ENCODE measurements at places on chromosomes 2 and 18.

GRCh38 chr2:106156305-106157296 lies 37.5 kb downstream of the UXS1 start:
- no peak for DNase-seq

DNA sequence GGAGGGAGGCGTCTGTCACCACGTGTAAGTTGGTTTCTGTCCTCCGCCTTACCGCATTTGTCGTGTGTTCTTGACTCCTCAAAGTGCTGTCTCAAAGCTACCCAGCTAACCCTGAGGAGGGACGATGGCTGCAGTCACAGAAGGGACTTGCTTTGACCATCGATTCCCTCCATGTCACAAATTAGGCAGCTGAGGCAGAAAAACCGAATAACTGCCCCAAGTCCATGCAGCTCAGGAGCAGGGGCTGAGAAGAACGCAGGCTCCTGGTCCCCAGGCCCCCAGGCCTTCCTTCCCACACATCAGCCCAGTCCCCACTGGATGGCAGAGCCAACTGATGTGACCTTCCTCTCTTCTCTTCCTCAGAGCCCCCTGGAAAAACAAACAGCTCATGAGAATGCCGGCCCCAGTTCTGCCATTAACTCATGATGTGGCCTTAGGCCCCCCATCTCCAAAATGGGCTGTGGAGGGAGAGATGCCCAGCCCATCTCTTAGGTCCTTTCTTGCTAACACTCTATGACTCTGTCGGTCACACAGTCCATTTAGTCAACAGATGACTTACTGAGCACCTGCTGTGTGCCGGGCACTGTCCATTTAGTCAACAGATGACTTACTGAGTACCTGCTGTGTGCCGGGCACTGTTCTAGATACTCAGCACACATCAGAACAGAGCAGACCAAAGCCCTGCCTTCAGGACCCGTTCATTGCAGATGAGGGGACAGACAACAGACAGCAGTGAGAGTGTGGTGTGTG lies 19.6 kb downstream of the MTERF4 start:
- no peak for DNase-seq

GRCh38 chr2:23901966-23902846 lies 24.7 kb downstream of the ATAD2B start:
- no peak for DNase-seq

DNA sequence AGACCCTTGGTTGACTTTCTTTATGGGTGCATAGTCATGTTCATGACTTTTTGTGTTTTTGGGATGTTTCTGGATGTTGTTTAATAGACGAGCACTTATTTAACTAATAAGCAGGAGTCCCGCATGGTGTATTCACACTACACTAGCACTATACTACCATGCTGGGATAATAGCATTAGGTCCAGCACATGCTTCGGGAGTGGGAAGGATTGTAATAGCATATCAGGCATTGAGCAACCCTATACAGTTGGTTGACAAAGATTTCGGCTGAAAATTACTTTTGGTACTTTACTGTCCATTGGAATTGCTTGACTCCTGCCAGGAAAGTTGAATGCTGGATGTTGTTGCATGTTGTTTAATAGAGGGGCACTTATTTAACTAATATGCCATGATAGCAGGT lies 2.8 kb downstream of the SH3RF3 start:
- DNase-seq: no peak

DNA sequence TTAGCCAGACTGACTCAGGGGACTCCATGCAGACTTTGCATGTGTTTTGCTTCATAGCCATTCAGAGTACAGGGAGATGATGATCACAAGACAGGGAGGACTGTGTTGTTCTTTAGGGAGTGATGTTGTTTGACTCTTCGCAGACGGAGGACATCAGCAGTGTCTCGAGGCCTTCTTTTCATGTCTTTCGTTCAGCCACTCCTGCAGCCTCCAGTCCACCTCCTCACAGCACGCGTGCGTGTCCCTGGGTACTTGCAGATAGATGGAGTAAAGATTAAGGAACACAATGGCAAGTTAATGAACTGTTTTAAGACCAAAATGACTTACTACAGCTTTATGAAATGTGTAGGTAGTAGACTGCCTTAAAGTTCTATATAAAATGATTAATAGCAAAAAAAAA lies 114.7 kb downstream of the MAP4K4 start:
- no peak for DNase-seq

- DNase-seq: no peak
These were observed 91.8 kb upstream of the ST6GAL2 start for GRCh38 chr2:106977717-106978116.

DNA sequence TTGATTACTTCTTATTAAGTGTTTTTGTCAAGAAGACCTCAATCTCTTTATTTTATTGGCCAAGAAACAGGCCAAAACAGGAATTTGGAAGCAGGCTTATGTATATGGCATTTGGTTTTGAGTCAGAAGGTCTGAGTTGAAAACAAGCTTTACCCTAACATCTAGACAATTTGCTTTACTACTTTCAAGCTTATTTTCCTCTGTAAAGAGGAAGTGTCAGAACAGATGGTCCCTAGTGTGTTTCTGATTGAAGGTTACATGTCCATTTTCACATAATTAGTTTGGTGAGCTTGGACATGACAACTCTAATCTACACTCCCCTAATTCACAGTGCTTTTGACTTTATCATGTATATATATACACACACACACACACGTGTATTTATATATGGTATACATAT lies 19.8 kb upstream of the MAP4K4 start:
- DNase-seq: no peak

- no peak for DNase-seq
These were observed 32.2 kb downstream of the SH3YL1 start for GRCh38 chr2:231521-232185.

DNA sequence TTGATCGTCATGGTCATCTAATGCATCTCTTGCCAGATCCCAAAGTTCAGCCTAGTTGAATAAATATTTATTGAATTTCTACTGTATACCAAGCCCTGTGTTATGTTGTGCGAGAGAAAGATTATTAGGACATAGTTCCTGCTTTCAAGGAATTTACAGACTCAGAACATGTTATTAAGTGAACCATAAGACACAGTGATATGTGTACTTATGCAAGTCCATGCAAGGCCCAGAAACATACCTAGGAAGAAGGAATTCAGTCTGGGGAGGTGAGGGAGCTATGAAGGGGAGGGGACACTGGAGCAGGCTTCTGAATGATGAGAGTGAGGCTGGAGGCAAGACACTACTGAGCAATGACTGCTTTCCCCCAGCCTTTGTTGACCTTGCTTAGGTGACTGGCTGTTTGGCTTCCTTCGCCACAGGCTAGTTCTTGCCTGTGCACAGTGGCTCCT lies 81.4 kb downstream of the ACAA2 start:
- no peak for DNase-seq

DNA sequence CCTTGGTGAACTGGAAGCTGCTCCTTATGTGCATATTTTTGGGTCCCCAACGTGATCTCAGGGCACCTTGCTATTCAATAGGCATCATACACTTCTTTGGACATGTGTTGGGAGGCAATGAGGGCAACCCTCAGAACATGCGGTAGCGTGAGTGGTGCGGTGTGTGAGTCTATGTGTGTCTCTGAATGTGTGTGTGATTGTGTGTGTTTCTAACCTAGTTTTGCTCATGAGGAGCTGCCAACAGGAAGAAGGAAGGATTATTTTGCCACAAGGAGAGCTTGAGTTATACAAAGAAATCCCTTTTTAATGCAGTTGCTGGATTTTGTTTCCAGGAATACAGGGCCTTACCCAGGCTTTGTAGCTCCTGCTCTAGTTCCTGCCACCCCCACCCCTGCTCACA lies 75.8 kb upstream of the ITGA6 start:
- no peak for DNase-seq

DNA sequence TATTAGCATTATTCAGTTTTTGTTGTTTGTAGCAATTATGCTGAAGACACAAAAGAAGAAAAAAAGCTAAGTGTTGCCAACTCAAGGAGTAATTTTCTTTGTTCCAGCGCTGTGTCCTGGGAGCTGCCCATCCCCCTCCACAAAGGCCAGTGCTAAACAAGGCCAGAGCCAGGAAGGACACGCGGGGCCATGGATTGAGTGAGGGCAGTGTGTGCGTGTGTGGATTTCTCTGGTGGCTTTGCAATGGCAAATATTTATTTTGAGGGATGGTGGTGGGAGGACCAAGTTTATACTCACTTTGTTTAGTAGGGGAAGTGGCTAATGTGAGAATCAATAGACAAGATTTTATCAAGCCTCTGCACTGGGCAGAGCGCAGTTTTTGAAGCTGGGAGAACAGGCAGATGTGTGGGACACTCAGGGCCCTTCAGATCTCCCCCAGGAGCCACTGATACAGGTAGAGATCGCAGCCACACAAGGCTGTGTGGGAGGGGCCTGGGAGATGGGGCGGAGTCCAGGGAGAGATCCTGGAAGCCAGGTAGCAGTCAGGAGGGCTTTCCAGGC lies 11.4 kb downstream of the AGAP1 start:
- DNase-seq: no peak

GRCh38 chr2:144605231-144605840 lies 85.4 kb upstream of the ZEB2 start:
- DNase-seq: no peak

DNA sequence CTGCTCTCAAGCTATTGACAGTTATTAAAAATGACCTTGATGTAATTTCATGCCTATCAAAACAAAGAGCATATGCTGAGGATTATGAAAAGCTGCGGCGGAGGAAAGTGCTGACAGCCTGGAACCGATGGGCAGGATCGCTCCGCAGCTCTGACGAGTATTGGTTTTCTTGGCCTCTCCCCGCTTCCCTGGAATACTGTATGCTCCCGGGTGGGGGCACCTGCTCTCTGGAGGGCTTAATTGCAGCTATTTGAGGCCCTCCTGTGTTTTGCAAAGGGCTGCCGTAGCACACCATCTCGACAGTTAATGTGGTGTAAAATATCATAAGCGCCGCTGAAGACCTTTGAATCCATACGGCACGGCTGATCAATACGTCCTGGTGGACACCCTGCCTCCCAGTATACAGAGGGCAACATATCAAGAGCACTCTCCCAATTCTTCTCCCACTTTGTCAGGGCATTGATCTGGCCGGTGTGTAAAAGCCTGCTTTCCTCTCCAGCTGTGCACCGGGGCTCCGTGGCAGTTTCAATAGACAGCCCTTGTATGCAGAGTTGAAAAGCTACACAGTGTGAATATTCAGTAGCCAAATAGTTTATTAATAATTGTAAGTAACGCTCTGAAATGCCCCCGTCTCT lies 662.4 kb downstream of the GALR1 start:
- DNase-seq: no peak

- no peak for DNase-seq
These were observed 112.8 kb downstream of the DSC3 start for GRCh38 chr18:30929718-30930117.

DNA sequence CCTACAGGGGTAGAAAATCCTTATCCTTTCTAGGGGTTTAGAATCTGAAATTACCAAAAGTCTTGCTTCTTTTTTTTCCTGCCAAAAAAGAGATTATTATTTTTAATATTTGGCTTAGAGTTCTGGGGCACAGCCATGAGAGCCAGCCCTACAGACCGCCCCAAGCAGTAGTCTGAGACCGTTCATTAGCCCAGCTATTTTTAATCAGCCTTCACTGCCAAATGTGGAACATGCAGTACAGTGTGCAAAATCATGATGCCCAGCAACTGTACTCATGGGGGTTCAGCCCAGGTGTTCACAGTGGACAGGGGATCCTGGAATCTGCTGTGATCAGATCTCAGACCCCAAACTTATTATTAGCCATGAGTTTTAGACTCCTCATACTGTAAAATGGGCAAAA lies 60.4 kb downstream of the GRB14 start:
- no peak for DNase-seq

- no peak for DNase-seq
These were observed 40.1 kb downstream of the NDUFAF7 start for GRCh38 chr2:37271376-37272067.

DNA sequence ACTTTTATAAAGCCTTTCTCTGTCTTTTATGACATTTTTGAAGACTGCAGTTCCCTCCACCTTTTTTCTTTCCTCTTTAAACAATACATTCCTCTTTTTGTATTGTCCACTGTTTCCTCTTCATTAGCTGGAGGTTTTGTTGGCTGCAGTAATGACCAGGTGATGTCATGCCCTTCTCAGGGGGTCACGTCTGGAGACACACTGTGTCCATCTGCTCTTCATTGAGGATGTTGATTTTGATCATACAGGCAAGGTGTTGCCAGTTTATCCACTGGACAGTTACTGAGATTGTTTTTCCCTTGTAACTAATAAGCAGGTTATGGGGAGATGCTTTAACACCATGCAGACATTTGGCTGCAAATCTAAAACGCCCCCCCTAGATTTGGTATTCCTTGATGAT lies 19.8 kb downstream of the ZNF407 start:
- no peak for DNase-seq

DNA sequence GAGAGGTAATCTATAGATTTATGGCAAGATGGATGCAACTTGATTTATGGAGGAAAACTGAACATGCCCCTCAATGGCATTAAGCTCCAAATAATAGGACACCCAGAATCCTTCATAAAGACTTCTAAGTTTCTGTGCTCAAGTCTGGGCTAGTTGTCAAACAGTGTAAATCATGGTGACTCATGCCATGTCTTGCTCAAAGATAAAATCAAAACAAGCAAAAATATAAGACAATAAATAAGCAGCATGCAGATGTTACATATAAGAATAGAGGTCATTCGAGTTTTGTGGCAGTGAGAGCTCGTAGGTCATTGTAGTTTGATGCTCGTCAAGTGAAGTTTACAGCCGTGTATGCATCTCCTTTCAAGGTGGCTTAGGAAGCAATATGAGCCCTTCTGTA lies 403.2 kb downstream of the THSD7B start:
- no peak for DNase-seq

DNA sequence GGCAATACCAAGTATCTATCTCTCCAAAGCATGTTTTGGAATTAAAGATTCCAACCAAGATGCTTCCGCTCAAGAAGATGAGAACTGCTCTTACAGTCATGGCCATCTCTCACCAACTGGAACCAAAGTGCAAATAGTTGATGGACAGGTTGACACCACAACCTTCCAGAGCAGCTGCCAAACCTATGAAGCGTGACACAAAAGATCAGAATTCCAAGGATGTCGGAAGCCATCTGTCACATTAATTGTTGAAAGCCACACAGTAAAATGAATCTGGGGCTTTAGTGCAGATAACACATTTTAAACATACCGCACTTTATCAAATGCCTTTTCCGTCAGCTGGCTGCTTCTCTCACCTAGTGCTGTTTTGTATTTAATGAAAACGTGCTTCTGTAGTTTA lies 195.7 kb downstream of the CDH20 start:
- DNase-seq: no peak

DNA sequence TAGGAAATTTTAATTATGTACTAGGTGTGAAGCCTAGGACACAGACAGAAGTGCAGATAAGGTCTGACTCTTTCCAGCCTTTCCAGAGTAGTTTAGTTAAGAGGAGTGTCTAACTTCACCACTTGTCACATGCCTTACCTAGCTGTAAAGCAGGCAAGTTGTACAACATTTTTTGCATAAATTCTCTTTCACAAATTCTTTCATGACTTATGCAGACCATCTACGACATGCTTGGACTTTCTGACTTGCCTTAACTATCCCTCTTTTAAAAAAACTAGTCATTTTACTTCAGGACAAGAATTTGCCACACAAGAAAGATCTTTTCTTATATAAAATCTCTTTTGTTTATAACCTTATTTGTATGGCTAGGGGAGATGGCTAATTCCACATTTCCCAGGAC lies 1273.6 kb upstream of the SLC39A10 start:
- no peak for DNase-seq

Data from activated T-cell treated with anti-CD3 and anti-CD28 coated beads, Interleukin-2, amount 50 U/mL, for 24 hours (primary cell).